CD4-positive, alpha-beta T cell treated with Interleukin-17A for 4 hours (primary cell): ENCODE measurements at places on chromosomes 5 and 9.

DNA sequence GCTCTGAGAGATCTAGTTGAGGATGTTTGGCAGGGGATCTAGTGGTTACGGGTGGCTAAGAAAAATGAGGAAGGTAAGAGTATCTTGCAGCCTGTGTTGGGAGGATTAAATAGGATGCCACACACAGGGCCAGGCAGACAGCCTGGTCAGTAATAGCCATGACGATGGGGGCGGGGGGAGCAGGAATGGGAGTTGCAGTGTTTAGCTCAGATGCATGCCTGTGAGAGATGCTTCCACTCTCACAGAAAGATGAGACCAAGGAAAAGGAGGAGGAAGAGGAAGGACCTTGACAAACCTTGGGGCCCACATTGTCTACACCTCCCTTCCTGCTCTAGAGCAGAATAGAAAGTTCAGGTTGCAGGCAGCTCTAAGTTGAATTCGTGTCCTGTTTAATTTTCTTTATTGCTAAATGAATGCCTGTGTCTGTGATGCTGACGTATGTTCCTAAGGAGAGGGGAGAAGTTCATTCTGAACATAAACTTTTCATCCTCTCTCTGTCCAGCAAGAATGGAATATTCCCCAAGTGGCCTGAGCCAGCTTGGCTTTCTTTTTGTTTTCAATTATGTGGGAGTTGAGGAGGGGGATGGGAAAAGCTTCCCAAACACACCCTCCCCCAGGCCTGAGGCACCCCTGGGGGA lies 28.7 kb downstream of the TGFBI start:
- no peak for DNase-seq

- DNase-seq: no peak
Observed at GRCh38 chr9:91933556-91934352, 16.3 kb downstream of the ROR2 start.

- peak; percentile 2 for DNase-seq
Observed at GRCh38 chr5:69493396-69494133, 975 bp downstream of the OCLN start.

DNA sequence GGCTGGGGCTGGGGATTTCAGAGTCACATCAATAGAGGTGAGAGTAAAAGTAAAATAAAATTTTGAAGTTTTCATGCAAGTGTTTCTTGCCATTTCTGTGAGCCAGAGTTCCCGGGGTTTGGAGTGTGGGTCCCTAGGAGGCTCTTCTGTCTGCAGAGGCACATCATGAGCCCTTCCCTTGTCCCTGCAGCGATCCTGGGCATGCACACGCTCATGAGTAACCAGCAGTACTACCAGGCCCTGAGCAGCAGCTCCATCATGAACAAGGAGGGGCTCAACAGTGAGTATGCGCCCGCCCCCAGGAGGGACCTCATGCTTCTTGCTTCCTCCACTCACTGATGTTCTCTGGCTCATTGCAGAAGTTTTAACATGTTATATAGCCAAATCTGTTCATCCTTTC lies 61.1 kb downstream of the TMOD1 start:
- DNase-seq: no peak

DNA sequence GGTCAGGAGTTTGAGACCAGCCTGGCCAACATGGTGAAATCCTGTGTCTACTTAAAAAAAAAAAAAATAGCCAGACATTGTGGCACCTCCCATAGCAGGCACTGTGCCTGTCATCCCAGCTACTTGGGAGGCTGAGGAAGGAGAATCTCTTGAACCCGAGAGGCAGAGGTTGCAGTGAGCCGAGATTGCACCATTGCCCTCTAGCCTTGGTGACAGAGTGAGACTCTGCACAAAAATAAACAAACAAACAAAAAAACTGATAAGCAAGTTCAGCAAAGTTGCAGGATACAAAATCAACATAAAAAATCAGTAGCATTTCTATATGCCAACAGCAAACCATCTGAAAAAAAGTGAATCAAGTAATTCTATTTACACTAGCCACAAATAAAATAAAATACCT lies 64.8 kb upstream of the TTC23L start:
- DNase-seq: no peak

- no peak for DNase-seq
Observed at GRCh38 chr5:6419340-6419852, 29.3 kb upstream of the UBE2QL1 start.

DNA sequence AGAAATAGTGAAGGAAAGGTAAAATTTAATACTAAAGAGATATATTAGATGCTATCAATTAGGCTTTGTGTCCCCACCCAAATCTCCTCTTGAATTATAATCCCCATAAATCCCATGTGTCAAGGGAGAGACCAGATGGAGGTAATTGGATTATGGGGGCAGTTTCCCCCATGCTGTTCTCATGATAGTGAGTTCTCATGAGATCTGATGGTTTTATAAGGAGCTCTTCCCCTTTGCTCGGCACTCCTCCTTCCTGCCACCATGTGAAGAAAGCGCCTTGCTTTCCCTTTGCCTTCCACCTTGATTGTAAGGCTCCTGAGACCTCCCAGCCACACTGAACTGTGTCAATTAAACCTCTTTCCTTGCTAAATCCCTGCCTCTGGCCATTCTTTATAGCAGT lies 697.0 kb upstream of the RGMB start:
- DNase-seq: no peak

DNA sequence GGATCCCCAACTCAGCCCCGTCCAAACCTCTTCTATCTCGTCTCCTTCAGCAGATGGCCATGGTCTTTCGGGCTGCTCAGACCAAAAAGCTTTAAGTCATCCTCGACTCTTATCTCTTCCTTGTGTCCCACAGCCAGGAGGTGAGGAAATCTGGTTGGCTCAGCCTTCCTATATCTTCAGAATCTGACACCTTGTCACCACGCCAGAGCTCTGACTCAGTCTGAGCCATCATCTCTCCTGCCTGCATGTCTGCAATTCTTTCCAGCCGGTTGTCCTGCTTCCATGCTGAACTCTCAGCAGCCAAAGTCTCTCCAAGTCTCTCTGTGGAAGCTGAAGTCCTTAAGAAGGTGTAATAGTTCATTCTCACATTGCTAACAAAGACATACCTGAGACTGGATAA lies 419.3 kb upstream of the ADAMTS16 start:
- no peak for DNase-seq

DNA sequence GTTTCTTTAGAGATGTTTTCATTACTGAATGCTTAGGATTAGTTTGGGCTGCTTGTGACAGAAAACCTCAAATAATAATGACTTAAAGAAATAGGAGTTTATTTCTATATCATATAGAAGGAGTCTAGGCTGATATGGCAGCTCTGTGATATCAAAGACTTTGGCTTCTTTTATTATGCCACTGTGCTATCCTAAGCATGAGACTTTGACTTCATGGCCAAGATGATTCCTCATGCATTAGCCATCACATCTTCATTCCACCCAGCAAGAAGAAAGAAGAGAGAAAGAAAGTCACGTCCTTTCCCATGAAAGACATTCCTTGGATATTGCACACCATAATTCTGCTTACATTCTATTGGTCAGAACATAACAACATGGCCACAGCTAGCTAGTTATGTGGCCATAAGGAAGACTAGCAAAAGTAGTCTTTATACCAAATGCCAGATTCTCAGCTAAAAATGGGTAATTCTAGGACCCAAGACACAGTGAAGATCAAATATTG lies 76.2 kb downstream of the DAPK1 start:
- DNase-seq: no peak

DNA sequence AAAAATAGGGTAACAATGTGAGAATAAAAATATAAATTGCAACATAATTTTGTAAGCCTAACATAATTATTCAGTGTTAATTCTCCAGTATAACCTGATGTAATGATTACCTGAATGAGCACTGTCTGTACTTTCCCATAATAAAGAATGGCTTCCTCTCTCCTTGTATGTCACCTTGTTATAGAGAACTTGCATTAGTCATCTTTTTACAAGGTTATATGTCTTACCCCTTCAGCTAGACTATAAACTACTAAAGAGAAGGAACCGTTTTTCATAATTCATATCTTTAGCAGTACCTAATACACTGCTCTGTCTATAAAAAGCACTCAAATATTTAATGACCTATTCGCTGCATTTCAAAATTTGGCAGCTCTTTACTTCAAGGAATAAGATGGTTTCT lies 19.8 kb downstream of the STRBP start:
- DNase-seq: no peak

DNA sequence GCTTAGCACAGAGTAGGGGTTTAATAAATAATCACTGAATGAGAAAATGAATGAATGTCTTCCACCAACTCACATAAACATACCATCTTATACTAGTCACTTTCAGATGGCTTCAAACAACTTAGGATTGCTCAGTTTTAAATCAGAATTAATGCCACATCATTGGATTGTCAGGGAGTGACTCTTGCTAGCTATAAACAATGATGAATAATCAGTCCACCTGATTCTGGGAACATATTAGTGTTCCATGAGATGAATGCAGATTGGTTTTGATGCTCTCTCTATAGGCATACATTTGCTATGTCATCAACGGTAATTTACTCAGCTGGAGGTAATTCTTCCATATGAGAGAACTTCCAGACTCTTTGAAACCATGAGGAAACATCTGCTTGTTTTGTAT lies 97.4 kb downstream of the CDH9 start:
- no peak for DNase-seq

DNA sequence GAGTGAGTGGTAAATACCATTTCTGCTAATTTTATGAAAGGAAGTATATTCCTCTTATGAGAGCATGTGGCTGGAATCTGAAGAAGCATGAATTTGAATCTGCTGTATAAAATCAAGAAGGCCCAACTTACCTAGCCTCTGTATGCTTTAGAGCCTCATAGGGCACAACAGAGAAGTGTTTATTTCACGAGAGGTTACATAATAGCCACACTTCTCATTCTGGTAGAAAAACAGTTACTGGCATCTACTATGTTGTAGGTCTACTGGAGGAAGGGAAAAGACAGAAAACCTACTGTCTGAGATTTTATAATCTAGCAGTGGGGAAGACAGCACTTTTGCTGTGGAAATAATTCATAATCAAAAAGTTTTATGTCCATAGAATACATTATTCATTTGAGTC lies 172.6 kb upstream of the ZNF608 start:
- DNase-seq: no peak

GRCh38 chr9:87464992-87465378 lies 32.7 kb upstream of the DAPK1 start:
- DNase-seq: no peak

DNA sequence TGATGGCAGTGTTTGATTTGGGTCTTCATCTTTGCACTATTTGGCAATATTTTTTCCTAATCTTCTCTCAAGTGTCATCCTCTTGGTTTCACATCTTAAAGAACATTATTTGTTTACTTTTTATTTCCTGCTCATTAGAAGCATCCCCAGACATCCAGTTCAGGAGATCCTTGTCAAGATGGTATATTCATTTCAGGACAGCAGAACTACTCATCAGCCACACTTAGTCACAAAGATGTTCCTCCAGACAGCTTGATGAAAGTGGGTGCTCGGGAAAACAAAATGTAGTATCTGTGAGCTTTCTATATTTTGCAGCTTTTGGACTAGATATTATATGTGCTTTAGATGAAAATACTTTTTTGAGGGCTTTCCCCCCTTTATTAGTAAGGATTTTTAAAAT lies 72.1 kb upstream of the SREK1 start:
- DNase-seq: no peak

GRCh38 chr5:123283031-123283430 lies 140.2 kb downstream of the CEP120 start:
- no peak for DNase-seq

DNA sequence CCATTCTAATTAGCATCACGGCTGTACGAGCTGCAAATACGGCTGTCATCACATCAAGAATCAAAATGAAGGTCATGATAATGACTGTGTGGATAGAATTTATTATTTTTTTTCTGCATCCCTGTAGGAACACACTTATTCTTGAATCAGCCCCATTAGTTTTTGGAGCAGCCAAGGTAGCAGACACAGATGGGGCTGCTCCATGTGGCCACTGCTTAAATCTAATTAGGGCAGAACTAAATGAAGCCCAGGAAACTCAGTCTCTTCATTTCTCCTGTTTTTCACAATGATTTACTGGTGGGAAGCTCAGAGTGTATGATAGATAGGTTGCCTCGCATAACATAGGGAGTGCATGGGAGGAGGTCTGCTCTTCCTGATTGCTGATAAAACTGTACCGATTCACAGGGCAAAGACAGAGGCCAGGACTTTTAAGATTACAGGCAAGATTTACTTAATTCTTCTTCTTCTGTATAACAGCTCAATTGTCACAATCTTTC lies 275.5 kb downstream of the GLIS3 start:
- no peak for DNase-seq

DNA sequence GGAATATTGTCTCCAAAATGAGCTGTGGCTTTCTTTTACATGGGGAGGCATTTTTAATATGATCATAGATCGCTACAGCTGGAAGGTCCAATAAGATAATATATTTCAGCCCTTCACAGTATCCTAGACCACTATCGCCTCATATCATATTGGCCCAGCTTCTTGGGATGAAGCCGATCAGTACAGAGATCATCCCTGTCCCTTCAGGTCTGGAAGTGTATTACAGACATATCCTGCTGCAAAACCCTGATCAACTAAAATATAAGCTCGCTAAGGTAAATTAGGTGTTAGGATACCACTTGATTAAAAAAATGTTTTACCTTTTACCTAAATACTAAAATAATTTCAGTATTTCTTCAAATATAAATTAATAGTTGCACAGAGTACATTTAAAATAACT lies 41.7 kb downstream of the JAKMIP2 start:
- no peak for DNase-seq

DNA sequence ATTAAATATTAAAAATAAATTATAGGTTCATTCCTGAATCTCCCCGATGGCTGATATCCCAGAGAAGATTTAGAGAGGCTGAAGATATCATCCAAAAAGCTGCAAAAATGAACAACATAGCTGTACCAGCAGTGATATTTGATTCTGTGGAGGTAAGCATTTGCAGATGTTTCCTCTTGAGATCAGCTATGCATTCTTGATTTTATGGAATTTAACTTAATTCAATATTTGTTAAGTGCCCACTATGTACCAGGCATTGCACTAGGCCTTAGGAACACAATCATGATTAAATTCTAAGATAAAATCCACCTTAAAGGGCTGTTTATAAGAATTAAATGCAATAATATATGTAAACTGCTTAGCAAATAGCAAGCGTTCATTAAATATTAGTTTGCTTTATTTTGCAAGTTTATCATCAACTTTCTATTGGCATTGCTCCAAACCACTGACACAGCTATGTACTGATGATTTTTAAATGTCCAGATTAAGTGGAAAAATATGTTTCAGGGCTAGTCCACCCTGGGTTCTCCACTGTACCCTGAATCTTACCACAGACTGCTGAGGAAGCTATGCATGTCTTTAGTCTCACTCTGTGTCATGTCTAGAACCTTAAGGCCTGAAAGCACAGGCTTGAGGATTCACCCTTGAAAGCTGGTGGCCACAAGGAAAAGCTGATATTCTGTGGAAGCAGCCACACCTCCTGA lies 33.2 kb downstream of the SLC22A4 start:
- DNase-seq: no peak

DNA sequence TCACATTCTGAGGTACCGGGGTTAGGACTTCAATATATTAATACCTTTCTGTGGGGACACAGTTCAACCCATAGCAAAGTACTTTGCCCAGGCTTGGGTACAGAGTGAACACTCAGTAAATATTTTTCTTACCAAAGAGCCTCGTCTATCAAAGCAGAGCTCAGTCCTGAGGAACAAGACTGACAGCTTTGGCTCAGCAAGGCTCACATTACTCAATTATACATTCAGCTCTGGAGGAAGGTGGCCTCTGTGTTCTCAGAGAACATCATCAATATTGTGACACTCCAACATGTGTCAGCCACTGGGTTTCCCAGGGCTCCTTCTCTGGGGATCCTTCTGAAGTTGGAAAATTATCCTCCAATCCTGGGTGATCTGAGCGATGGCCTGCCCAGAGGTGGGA lies 186.4 kb downstream of the NMUR2 start:
- no peak for DNase-seq

GRCh38 chr5:40436535-40437237 lies 243.0 kb upstream of the PTGER4 start:
- peak; percentile 58 for DNase-seq
